ENCODE measurements at places on chromosomes 16 and 17.

GRCh38 chr16:86292171-86292775 lies 218.1 kb upstream of the FOXF1 start:
- DNase-seq = no peak

- no peak for DNase-seq
Measured at GRCh38 chr17:37225465-37225864, 150.3 kb upstream of the C17orf78 start.

DNA sequence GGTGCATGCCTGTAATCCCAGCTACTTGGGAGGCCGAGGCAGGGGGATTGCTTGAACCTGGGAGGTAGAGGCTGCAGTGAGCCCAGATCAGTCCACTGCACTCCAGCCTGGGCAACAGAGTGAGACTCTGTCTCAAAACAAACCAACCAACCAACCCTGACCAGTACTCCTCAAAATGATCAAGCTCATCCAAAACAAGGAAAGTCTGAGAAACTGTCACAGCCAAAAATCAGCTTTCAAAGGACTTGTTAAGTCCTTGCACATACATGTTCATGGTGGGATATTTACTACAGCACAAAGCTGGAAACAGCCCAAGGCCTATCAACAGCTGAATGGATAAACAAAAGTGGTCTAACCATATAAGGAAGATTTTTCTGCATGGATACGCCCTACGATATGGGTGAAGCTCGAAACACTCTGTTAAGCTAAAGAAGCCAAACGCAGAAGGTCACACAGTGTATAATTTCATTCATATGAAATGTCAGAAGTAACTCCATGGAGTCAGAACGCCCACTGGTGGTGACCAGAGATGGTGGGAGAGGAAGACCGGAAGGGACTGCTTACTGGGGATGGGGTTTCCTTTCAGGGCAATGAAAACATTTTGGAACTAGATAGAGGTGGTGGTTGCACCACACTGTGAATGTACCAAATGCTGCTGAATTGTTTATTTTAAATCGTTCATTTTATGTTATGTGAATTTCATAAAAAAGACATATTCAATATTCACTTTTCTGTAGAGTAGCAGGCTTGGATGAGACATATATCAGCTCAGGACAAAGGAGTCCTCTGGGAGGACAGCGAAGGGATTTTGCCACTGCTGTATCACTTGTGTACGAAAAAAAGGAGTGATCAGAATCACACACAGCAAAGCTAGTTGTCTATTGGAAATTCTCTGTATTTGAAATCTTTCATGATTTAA lies 17.7 kb downstream of the CCL17 start:
- DNase-seq = no peak

DNA sequence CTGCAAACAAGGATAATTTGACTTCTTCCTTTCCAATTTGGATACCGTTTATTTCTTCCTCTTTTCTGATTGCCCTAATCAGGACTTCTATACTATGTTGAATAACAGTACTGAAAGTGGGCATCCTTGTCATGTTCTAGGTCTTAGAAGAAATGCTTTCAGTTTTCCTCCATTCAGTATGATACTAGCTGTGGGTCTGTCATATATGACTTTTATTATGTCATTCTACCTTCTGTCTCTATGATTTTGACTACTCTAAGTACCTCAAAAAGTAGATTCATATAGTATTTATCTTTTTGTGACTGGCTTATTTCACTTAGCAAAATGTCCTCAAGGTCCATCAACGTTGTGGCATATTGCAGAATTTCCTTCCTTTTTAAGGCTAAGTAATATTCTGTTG lies 111.5 kb upstream of the RBBP6 start:
- DNase-seq = no peak

DNA sequence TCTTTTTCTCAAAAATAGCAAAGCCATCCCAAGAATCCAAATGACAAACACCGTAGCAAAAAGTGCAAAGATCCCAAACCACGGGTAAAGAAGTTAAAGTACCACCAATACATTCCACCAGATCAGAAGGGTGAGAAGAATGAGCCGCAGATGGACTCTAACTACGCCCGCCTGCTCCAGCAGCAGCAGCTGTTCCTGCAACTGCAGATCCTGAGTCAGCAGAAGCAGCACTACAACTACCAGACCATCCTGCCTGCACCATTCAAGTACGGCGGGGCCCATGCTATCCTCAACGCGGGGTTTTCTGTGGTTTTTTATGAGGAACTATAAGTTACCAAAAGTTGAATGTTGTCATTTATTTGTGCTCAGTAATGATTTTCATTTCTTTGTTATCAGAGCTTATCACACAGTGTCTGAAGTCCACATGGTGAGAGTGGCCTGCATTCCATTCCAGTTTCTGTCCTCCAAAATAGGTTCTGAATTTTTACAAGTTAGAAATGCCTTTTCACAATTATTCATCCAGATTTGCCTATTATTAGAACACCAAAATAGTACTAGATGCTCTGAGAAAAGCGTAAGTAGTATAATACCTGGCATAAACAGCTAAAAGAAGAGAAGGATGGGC lies 169.2 kb downstream of the MRTFB start:
- DNase-seq = no peak

DNA sequence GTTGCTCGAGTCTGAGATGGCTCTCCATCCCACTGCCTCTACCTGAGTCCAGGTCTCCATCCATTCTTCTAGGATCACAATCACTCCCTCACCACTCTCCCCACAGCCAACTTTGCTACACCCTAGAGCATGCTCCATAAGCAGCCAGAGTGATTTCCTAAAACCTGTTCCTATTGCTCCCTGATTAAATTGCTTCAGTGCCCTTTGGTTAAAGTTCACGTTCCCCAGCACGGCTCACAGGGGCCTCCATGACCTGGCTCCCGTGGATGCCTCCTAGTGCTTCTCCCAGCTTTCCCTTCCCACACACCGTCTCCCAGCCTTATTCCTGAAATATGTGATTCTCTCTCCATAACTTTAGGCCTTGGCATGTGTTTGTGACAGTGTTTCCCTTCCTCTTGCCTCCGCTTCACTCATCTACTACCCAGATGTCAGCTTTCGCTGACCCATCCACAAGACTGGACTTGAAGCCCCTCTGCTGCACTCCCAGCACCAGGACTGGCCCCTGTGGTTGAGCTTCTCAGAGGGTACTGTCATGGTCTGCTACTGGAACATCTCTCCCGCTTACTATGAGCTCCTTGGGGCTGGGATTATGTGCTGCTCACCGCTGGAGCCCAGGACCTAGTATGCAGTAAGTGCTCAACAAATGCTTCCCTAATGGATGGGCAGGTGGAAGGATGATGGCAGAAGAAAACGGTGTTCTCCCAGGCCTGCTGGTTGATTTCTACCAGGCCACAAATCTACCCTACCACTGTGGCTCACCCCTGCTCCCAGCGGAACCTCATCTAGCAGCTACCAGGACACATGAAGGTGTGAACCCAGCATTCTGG lies 17.9 kb downstream of the MYO18A start:
- DNase-seq = no peak

DNA sequence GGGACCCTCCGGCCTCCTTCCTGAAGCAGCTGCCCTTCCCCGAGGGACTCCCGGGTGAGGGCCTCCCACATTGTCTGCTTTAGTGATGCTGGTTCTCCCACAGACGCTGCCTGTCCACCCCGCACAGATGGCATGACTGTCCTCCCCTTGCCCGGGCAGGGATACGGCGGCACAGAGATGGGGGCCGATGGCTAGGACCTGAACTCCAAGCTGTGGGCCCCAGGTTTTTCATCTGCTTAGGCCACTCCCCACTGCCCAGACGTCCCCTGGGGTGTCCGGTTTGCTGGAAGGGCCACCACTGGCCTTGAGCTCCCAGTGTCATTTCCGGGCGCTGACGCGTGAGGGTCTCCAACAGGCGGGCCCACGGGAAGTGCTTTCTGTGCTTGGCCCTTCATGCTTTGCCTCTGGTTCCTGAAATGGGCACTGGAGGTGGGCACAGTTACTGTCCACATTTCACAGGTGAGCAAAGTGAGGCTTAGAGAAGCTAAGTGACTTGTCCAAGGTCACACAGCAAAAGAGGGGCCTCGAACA lies 87.4 kb upstream of the CBX4 start:
- no peak for DNase-seq
